ENCODE measurements at places on chromosomes 13 and 19.

GRCh38 chr13:30724778-30725177 lies 10.6 kb upstream of the ALOX5AP start:
- no peak for DNase-seq

DNA sequence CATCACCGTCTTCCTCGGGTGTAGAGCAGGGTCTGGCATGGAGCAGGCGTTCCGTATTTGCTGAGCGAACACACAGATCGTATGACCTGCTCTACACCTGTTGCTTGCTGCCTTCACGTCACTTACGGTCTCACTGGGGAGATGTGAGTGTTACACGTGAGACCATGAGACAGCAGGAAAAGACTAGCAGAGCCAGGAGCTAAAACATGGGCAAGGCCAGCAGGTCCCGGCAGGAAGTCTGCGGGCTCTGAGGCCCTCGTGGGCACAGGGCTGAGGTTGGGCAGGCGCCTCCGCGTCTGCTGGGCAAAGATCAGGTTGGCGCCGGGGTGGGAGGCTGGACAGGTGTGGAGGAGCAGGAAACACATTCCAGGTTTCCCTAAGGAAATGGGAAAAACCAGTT lies 19.7 kb upstream of the GTF3A start:
- DNase-seq: no peak

DNA sequence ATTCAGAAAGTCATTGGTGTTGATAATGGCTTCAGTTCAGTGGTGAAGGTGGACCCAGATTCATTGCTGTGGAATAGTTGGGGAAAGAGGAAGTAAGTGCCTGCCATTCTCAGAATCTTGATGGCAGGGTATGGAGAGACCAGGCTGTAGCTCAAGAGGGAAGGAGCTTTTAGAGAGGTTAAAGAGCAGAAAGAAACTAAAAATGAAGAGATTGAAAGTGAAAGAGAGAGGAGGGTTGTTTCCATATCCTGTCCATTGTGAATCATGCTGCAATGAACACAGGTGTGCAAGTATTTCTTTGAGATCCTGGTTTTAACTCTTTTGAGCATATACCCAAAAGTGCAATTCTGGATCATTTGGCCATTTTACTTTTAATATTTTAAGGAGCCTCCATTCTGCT lies 12.5 kb downstream of the GJB6 start:
- DNase-seq: no peak

DNA sequence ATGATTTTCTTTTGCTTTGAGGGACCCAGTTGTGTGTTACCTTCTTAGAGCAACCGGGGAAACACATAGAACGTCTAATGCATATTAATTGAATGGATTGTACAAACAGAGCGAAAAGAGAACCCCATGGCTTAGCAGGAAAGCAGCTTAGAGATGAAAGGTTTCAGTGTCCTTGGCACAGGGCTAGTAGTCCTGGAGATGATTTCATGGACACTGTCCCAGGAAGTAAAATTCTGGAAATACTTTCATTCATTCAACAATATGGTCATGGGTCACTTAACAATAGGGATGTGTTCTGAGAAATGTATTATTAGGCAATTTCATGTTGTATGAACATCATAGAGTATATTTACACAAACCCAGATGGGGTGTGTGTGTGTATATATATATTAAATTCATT lies 9.7 kb upstream of the FUT2 start:
- no peak for DNase-seq
